ENCODE measurements at places on chromosomes 16 and 17.
A peak's percentile ranks its signal among the peaks of the same experiment; 100 is the strongest.

DNA sequence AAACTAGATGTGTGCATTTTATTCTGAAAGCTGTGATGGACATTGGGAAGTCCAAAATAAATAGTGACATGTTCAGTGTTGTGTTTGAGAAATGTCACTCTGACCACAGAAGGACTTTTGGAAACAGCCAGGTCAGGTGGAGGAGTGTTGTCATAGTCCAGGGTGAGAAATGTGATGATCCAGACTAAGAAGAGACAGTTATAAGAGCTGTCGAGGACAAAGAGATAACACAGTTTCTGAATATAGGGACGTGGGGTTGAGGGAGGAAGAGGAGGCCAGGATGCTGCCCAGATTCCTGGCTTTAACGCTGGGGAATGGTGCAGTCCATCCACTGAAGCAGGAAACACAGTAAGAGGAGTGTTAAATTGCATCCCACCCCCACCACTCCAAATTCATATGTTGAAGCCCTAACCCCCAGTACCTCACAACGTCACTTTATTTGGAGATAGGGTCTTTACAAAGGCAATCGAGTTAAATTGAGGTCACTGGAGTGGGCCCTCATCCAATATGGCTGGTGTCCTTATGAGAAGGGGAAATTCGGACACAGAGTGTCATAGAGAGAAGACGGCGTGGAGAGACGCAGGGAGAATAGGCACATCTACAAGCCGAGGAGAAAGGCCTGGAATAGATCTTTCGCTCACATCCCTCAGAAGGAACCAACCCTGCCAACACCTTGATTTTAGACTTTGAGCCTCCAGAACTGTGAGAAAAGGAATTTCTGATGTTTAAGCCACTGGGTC is 71.3 kb downstream of the VAT1L start:
- DNase-seq: no peak

- no peak for DNase-seq
Observed at GRCh38 chr16:53031323-53031942, 21.3 kb downstream of the CHD9NB start.

DNA sequence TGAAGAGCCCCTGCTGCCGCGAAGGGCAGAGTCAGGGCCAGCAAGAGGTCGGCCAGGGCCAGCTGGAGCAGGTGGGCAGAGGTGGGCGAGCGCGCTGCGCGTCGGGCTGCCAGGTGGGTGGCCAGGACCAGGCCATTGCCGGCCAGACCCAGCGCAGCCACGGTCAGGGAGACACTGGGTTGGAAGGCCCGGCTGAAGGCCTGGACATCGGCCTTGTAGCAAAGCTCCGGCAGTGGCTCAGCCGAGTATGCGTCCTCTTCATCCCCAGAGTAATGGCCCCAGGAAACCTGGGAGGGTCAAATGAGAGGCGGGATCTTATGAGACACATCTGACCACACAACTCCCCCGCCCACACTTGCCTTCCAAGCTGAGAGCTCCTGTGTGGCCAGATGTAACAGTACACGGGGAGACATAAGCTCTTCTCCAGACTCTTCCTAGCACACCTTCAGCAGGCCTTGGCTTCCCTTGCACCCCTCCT is 1.3 kb downstream of the CCR10 start:
- DNase-seq: no peak

- no peak for DNase-seq
Observed at GRCh38 chr17:45980855-45981254, 18.2 kb upstream of the STH start.

GRCh38 chr17:204427-205147 is 23.1 kb upstream of the DOC2B start:
- DNase-seq: no peak

DNA sequence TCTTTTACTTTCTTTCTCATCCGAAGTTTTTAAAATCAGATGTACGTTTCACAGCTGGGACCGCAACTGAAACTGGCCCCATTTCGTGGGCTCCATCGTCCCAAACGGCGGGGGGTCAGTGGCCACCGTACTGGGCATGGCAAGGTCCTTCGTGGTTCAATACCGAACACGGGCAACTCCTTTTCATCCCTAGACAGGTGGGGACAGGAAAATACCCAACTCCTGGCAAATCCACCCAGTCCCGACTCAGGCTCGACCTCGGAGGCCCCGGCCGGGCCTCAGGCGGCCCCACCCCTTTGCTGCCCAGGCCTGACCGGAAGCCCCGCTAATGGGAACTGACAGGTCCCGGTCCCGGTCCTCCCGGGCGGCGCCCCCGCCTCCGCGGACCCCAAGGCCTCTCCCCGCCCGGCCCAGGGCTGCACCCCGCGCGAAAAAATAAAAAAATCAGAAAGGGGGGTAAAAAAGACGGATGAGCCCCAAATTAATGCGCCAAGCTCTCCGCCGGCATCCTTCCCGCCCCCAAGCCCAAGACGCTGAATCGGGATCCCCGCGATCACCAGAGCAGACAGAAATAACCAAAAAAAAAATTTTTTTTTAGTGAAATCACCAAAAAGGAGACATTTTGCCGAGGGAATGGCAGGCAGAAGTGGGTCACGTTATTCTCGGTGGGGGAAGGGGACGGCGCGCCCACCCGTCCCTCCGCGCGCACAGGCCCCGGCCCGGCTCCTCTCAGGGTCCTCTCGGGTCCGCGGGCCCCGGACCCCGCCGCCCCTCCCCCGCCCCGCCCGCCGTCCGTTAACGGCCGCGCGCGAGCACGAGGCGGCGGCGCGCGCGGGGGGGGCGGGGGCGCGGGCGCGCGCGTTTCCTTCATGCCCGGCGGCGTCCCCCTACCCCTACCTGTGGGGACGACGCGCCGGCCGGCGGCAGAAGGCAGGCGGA is 562 bp downstream of the ZC3H7A start:
- DNase-seq: peak; percentile 43
